ENCODE measurements at places on chromosomes 12 and 14.

DNA sequence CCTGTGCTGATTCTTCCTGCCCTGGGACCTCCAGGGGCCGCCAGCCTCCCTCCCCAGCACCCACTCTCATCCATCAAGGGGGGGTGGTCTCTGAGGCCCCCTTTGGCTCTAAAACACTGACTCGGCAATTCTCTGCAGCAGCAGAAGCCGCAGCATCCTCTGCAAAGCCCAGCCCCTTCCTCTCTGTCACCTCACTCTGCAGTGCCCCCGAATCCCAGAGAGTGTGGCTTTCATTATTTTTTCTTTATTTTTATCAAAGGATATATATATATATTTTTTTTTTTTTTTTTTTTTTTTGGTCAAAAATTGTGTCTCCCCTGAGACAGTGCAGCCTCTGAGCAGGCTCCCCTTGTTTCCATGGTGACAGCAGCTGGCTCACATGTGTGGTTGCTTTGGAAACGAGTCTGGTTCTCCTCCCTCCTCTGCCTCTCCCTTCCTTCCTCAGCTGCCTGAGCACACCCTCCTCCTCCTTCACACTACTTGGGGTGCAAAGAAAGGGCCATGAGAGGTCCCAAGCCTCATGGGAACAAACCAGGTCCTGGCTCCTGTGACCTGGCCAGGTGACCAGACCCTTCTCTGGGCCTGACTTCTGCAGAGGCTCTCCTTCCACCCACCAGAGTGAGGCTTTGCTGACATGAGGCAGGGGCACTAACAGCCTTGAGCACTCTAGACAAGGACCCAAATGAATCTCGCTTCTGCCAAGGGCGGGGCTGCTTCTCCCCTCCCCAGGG, 100.5 kb downstream of the LRRC74A start:
- no peak for DNase-seq

DNA sequence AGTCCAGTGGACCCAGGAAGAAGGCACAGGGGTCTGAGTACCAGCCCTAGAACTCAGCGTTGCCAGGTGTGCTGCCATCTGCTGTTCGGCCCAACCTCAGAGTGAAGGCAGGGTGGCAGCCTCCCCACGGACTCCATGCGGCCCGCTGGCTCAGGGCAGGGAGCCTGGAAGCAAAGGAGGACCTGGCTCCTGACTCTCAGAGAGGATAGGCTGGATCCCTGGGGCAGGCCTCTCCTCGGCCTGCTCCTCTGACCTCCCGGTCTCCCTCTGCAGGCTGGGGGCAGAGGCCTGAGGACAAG, 10.1 kb downstream of the MCRS1 start:
- no peak for DNase-seq

DNA sequence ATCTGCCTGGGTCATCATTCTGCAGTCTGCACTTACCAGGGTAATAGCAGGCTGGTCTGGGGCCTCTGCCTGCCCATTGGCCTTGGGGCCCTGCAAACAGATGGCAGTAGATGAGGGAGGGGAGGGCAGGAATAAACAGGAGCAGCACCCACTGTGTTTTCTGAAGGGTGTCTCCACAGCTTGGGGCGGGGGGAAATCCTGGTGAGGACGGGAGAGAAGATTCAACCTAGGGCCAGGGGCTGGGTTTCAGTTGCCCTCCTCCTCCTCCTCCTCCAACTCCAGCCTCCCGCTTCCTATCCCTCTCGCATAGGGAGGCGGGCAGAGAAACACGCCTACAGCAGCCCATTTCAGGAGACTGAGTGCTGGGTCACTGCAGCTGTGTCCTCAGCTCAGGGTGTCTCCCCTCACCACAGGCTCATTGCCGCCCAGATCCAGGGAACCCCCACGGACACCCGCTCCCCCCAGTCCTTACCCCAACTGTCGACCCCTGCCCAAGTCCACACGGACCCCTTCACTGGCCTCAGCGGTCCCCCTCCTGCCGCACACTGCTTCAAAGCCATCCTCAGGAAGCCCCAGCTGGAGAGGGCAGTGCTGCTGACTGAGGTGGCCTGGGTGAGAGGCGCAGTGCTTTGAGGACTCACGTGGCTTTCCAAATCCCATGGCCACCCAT, 9.1 kb upstream of the KRT80 start:
- no peak for DNase-seq

DNA sequence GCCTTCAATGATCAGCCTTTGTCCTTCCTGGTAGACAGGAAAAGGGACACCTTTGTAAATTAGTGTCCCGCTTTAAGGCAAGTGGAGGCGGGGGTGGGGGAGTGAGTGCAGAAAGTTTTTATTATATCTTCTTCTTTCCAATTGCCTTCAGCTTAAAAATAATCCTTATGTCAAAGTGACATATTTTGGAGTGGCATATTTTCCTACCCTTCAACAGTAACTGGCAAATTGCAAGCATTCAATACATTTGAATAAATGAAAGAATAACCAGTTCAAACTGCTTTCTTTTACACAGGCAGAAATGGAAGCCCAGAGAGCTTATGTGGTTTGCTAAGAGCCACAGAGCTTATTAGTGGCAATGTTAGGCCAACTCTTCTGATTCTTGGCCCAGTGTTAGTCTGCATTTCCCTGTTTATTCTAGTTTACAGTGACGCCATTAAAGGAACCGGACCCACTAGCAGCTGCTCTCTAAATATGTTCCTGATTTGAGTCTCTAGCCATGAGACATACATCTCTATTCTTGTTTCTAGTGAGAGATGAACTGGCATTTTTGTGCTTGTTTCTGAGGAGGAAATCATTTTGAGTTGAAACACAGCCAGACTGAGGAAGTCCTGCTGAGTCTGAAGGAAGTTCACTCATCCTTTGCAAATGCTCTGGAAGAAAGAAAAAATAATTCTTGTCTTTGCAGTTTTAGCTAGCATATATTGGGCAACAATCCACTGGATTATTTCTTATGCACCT, 468.7 kb downstream of the NOVA1 start:
- DNase-seq = no peak

DNA sequence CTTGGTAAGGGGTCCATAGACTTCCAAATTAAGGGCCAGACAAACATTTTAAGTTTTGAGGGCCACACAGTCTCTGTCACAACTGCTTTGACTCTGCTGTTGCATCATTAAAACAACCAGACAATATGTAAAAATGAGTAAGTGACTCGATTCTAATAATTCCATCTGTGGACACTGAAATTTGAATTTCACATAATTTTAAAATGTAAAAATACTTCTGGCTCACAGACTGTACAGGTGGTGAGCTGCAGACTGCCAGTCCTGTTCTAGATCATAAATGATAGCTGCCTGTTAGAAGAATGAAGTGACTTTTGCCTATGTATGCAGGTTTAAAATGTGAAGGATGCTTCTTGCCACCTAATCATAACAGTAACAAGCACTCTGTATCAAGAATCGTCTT, 15.7 kb downstream of the NUDT4 start:
- DNase-seq = no peak

- DNase-seq = no peak
These were observed 34.5 kb downstream of the PLCZ1 start for GRCh38 chr12:18703321-18703720.

DNA sequence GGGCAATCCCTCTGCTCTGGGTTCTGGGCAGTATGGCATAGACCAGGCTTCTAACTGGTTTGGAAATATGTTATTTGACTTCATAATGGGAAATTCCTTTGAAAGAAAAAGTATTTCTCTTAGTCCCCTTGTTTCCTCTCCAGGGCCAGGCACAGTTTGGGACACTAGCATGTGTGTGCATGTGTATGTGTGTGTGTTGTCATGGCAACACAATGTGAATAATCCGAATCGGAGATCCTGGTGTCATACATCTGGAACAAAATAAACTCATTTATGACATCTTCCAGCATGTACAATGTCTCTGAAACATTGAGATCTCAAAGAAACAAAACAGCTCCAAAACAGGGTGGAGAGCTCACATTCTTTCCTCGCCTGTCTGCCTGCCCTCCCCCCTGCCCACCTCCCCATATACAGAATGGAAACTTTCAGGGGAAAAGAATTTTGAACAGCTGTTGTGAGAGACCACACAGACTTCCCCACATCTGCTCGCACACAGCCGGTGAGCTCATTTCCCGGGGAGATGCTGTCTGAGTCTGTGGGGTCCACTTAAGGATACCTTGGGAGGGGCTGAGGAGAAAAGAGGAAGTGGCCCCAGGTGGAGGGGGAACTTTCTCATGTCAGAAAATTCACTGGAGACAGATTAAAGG, 55.5 kb upstream of the PARP11 start:
- no peak for DNase-seq

- DNase-seq = no peak
These were observed 734.9 kb downstream of the VRK1 start for GRCh38 chr14:97532052-97532451.

- no peak for DNase-seq
These were observed 266.3 kb downstream of the ZFP36L1 start for GRCh38 chr14:68526512-68527091.

DNA sequence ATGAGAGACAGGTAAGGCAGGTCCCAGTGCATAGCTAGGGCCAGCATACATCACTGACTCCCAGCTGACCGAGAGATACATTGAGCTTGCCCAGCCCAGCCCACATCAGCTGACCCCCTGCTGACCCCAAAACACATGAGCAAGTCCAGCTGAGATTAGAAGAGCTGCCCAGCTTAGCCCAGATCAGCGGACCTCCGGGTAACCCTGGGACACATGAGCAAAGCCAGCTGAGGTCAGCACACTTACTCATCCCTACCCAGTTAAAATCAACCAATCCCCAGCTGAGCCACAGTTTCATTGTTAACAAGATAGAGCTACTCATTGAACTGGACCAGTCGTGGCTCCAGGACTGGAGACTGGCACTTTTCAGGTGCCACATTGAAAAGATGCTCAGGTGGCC, 21.8 kb upstream of the FBXO34 start:
- DNase-seq = no peak

- DNase-seq = no peak
These were observed 183.0 kb downstream of the SLC15A5 start for GRCh38 chr12:16094437-16094836.

DNA sequence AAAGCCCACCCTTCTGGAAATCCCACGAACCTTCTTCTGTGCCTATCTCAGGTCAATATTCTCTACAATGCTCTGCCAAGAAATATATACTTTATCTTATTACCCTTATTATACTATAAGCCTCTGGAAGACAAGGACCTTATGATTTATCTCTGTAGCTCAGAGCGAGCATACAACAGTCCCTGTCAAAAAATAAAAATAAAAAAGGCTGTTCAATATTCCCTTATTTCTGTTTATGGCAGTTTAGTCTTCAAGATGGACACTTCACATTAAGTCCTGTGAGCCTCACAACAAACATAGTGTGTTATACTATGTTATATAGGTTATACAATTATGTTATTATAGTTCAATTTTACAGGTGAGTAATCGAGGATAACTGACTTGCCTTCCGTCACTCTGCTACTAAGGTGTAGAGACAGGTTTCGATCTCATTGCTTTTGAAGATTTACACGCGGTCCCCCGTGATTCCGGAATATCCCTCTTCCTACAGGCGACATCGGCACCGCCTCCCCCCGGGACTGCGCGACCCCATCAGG, 562 bp downstream of the EAPP start:
- DNase-seq = no peak

DNA sequence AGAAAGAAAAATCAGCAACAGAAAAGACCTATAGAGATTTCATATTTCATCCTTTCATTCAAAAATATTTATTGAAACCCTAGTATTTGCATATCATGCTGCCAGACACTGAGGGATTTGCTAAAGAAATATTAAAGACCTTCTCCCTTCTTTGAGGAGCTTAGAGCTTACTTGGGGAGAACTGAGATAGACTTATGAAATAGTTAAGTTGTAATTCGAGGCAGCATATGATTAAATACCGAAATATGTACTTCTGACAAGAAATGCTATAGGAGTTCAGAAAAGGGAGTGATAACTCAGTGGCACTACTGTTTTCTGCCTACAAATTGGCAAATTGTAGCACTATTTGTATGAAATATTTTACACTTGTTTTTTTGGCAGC, 59.1 kb downstream of the PLXNC1 start:
- DNase-seq = no peak

DNA sequence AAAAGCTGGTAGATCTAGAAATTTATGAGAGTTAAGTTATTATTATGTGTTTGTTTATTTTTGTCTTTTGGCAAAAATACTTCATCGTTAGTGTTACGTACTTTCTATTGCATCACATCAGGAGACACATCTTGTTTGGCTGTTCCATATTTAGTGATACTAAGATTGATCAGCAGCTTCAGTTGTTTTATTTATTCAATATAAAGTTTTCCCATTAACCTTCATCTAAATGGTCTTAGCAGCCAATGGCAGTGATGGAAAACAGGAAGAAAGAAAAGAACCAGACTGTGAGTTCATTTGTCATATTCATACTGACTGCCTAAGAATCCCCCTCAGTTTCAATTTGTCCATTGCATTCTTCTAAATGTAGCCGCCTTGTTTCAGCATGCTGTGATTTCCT, 122.3 kb downstream of the METTL25 start:
- DNase-seq = no peak

DNA sequence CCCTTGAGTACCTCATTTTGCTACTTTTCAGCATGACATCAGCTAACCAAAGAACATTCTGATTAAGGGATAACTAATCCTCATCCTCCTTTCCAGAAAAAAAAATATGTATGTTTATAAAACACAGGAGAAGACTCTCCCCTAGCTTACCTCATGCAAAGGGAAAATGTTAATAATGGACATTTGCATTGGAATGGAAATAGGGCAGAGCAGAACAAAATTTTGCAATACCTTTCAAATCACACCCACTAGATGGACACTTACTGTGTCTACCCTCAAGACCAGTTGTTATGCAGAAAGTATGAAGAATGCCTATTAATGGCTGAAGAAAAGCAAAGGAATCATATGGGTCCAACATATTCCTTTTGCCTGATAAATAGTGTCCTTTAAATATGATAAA, 8.9 kb upstream of the SLCO1A2 start:
- DNase-seq = no peak

DNA sequence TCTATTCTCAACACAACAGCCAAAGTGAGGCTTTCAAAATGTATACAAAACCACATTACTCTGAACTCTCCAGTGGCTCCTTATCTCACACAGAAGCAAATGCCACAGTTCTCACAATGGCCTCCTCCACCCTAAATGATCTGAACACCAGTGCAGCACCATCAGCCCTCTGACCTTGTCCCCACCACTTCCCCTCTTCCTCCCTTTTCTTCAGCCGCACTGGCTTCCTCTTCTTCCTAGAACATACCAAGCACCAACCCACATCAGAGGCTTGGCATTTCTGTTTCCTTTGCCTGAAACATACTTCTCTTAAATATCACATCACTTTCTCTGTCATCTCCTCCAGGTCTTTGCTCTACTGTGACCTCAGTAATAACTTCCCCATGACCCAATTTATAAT, 66.3 kb downstream of the GPR135 start:
- DNase-seq = no peak
